ENCODE measurements at places on chromosomes 5 and 9.

- no peak for DNase-seq
Observed at GRCh38 chr5:132528866-132529634, 14.3 kb downstream of the IL5 start.

DNA sequence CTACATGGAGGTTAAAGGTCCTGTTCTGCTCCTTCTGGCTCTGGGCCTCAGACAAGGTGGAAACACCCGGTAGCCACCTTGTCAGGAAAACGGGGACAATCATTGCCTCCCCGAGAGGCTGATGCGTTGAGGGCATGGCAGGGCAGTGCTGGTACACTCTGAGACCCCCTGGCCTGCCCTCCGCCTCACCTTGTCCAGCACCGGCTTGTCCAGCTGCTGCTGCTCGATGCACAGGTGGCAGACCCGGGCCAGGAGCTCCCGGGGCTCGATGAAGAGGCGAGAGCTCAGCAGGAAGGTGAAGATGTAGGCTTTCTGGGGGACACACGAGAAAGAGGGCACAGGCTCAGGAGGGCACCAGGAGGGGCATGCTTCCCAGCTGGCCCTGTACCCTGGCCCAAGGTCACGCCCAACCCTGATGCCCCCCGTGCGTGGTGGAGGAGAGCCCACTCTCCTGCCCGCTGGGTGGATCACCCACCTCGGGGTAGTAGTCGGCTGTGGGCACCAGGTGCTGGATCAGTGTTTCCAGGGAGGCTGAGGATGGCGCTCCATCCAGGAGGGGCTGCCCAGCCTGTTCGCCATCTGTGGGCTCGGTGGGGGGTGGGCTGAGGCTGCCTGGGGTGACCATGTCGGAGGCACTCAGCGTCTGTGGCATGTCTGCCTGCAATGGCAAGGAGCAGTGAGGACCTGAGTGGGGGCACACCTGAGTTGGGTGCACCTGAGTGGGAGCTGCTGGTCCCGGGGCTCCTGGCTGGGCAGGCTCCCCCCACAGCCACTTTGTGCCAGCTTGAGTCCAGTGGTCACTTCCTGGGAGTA is 66.0 kb upstream of the RNF130 start:
- no peak for DNase-seq

DNA sequence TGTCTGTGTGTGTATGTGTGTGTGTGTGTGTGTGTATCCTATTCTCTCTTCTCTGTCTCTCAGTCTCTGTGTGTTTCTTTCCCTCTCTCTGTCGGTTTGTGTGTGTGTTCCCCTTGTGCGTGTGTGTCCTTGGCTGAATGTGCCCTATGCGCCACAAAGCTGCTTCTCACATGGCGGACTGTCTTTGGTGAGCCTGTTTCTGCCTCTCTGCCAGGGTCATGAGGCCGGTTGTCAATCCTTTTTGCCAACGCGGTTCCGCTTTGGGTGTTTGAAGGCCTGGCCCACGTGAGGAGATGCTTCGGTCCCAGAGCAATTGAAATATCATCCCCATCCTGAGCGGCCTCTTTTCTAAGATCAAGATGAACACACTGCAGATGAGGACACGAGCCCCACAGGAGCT is 476.0 kb downstream of the SPATA31A7 start:
- DNase-seq = no peak

GRCh38 chr5:112195924-112196323 is 223.2 kb downstream of the EPB41L4A start:
- no peak for DNase-seq

GRCh38 chr5:55986931-55987330 is 7.8 kb downstream of the IL6ST start:
- no peak for DNase-seq

- DNase-seq = no peak
Observed at GRCh38 chr5:69493396-69494133, 975 bp downstream of the OCLN start.

GRCh38 chr5:175894271-175894670 is 22.9 kb downstream of the CPLX2 start:
- no peak for DNase-seq

- DNase-seq = no peak
Observed at GRCh38 chr5:40630126-40630525, 49.6 kb upstream of the PTGER4 start.

DNA sequence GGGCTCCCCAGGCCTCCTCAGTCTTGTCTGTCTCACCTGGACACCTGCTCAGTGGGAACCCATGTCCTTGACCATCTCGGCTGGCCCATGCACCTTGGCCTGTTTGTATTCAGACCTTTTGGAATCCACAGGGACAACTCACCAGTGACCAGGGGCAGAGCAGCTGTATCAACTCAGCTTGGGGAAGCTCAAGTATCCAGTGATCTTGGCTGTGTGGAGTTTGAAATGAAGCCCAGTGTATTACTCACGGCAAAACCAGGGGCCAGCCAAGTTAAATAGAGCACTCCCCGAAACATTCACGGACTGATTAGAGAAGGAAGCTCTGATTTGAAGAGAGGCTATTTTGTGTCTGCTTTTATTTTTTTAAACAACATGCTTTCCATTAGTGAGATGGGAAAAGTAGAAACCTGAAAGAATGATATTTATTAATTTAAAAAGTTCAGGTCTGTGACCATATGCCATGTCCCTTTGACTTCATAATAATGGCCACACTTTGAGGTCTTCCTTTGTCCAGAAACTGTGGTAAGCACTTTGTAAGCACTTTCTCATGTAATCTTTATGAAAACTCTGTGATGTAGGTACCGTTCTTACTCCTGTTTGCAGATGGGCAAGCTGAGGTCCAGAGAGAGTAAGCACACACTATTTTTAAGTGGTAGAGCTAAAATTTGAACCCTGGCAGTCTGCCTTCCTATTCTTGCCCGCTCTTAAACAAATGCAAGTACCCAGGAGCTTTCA is 656.5 kb downstream of the BNC2 start:
- DNase-seq = no peak

- DNase-seq = no peak
Observed at GRCh38 chr5:172867761-172868435, 33.8 kb downstream of the ERGIC1 start.

- DNase-seq = no peak
Observed at GRCh38 chr9:4827224-4827623, 34.5 kb downstream of the RCL1 start.

GRCh38 chr9:76302947-76303550 is 91.2 kb downstream of the RFK start:
- DNase-seq = no peak
